ENCODE measurements at places on chromosomes 5 and 9.

GRCh38 chr9:127520941-127521918 is 69.9 kb downstream of the LRSAM1 start:
- DNase-seq: no peak

DNA sequence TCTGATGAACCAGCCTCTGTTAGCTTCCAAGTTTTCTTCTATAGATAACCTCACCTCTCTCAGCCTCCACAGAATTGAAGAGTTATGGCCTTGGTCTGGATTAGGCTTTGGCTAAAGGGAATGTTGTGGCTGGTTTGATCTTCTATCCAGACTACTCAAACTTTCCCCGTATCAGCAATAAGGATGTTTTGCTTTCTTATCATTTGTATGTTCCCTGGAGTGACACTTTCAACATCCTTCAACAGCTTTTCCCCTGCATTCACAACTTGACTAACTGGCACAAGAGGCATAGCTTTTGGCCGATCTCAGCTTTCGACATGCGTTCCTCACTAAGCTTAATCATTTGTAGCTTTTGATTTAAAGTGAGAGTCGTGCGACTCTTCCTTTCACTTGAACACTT is 28.1 kb upstream of the GNE start:
- no peak for DNase-seq

GRCh38 chr9:99351647-99352046 is 129.6 kb downstream of the SEC61B start:
- DNase-seq: no peak

DNA sequence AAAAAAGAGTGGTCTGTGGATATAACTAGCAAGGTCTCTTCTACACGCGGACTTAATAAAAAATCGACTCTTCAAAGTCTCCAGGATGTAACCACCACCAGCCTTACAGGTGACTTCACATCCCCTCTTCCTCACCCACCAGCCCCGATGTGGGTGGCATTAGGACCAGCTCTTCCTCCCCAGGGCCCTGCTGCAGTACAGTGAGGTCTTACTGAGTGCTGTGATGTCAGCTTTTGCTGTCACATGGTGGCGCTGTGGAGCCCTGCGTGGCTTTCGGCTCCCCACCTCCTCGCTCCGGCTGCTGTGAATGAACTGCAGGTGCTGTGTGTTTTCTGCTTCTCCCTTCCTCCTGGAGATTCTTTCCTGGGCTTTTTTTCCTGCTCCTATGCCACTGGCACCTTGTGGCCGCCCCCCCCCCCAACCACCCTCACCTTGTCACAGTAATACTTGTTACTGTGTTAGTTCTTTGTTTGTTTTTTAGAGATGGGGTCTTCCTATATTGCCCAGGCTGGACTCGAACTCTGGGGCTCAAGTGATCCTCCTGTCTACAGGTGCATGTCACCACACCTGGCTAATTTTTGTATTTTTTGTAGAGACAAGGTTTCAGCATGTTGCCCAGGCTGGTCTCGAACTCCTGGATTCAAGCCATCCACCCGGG is 15.8 kb upstream of the RAPGEF1 start:
- DNase-seq: peak; percentile 26

GRCh38 chr9:112624711-112625707 is 92.9 kb downstream of the INIP start:
- DNase-seq: no peak

- no peak for DNase-seq
These were observed 186.2 kb downstream of the FANCC start for GRCh38 chr9:95131023-95131943.

DNA sequence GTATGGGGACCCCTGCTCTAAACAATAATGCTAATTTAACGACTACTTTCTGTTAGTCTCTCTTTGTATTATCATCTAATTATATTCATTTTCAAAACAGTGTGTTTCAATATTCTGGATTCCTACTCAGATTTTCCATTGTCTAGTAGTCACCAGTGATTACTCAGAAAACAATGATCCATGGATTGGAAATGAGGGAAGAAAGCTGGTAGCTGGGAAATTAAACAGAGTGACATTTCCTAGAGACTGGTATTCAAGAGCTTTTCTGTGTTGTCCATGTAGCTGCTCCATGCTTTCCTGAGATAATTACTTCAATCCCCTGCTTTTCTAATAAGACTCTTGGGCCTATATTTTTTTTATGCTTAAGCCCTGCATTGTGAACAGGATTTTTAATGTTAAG is 1862.1 kb upstream of the C9orf72 start:
- DNase-seq: no peak

- no peak for DNase-seq
These were observed 72.8 kb downstream of the MED27 start for GRCh38 chr9:132006677-132007370.

GRCh38 chr9:104700306-104700705 is 6.0 kb downstream of the OR13D1 start:
- no peak for DNase-seq

- no peak for DNase-seq
These were observed 70.5 kb downstream of the GPBP1 start for GRCh38 chr5:57244331-57244730.

DNA sequence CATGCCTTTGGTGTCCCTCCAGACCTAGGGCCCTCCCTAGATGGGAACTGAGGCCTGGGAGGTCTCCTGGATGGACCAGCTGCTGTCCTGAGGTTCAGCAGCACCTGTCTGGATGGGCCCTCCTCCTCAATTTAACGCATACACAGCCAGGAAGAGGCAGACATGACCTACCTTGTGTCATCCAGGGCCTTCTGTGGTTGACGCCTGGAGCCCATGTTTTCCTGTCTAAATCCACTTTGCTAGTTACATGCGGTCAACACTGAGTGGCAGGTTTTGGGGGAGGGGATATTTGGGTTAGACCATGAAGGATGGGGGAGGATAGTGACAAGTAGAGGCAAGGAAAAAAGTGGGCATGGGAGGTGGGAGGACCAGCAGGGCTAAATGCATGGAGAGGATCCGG is 3.1 kb upstream of the STC2 start:
- DNase-seq: no peak

GRCh38 chr9:22035591-22036011 is 26.5 kb upstream of the CDKN2B start:
- DNase-seq: no peak

DNA sequence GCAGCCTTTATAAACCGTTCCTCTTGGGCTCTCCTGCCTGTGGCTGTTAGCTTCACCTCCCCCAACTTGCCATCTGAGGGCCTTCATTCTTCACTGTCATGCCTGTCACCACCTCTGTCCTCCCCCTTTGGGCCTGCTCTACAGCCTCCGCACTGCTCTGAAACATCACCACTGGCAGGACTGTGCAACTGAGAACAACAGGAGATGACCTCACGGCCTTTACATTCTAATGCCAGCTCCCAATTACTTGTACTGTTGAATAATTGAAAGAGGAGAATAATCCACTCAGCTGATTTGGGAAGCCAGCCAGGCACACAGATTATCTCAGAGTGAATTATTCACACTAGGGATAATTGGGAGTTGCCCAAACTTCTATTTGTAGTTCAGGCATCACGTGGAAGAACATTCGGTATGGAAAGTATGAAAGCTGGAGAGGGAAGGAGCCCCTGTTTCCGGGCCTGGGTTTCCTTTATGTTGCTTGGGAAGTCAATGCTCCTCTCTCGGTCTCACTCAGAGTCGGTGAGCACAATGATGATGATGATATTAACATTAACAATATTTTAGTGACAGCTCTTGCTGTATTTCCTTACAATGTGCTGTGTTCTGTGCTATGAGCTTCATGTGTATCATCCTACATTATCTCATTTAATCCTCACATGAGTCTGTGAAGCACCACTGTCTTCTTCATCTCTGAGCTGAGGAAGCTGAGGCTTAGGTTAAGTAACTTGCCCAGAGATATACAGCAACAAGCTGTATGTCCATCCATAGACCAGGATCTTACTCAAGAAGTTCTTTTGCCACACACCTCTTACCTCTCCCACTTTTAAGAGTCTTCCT is 99.3 kb upstream of the LRRTM2 start:
- no peak for DNase-seq

DNA sequence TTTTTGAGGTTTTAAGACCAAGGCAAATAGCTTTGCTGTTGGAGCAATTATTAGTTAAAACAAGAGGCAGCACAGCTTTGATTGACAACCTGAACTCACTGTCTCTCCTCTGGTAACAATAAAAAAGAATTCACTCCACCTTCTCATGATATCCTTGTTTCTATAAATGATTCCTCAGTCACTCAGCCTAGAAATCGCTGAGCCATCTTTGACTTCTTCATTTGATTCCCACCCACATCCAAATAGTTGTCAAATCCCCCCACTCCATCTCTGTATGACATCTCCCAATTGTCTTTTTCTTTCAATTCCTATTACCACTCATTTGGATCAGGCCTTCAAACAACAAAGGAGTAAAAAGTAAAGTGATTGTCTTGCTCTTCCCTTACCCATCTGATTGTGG is 266.4 kb downstream of the MCTP1 start:
- DNase-seq: no peak

DNA sequence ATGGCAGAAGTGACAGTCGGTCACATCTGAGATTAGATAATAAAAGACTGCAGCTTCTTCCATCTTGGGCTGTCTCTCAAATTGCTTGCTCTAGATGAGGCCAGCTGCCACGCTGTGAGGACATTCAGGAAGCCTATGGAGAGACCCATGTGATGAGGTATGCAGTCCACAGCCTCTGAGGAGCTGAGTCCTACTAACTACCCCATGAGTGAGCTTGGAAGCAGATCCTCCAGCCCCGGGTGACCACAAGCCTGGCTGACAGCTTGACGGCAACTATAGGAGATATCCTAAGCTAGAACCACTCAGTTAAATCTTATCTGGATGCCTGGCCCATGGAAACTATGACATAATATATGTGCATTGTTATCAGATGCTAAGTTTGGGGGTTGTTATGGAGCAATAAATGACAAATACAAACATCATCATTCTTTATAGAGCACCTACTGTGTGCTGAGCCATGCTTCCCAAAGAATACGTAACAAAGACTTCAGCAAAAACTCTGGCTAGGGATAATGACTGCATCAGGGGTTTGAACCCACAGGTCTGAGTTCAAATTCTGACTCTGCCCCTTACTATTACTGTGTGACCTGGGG is 26.7 kb downstream of the KCNV2 start:
- no peak for DNase-seq

DNA sequence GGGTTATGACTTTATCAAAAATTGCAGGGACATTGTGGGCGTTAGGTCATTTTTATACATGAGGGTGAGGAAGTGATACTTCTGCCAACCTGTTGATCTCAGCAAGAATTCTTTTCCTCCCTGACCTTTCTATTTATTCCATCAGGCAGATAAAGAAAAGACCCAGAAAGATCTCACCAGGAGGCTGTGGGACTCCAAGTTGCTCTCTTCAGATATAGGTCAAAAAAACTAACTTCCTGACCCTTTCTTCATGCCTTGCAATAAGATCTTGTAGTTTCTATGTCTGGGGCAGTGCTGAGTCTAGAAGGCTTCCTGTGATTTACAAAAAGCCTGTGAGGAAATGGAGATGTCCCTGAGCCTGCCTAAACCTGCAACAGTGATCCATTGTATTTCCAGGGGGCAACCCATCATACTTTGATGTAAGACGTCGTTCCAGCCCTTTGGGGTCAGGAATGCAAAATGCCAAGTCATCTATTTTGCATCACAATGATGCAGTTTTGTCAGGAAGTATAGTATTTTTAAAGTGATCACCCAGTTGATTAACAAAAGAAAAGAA is 22.0 kb upstream of the PIK3R1 start:
- no peak for DNase-seq

DNA sequence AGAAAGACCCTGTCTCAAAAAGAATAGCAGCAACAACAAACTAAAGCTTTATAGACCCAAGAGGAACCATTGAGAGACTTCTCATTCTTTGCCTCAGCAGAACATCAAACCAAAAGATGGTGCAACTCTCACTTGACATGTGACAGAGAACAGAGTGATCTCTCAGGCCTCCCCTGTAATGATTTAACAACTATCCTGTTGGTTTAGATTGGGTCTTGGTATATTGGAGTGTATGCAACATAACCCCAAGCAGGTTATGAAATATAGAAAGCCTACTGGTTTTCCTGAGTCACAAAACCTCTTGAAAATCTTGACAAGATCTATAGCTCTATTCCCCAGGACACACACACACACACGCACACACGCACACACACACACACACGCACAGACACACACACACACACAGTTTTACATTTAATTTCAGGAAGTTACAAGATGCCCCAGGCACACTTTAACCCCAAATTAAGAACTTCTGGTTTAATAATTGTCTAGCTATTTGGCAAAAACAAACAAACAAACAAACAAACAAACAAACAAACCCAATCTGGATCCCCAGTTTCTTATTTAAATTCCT is 6.5 kb upstream of the FGF1 start:
- no peak for DNase-seq

DNA sequence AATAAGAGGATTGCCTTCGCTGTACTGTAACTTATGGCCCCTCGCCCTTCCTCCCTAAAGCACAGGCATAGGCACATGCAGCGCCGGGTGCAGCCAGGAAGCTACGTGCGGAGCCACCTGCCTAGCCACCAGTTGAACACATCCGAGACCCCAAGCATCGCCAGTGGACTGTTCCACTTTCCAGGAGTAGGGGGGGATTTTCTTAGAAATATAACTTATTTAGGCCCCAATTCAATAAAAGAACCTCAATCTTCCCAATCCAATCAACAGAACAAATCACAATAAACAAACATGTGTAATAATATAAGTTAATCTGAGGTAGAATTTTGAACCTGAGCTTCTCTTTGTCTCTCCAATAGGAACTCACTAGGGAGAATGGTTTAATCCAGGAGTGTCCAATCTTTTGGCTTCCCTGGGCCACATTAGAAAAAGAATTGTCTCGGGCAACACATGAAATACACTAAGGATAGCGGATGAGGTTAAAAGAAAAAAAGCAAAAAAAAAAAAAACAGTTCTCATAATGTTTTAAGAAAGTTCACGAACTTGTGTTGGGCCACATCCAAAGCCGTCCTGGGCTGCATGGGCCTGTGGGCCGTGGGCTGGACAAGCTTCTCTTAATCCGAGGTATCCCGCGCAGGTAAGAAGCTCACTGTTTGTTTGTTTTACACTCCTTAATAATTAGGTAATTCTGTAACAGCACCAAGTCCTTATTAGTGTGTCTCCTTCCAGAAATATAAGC is 22.0 kb upstream of the NIPBL start:
- no peak for DNase-seq

DNA sequence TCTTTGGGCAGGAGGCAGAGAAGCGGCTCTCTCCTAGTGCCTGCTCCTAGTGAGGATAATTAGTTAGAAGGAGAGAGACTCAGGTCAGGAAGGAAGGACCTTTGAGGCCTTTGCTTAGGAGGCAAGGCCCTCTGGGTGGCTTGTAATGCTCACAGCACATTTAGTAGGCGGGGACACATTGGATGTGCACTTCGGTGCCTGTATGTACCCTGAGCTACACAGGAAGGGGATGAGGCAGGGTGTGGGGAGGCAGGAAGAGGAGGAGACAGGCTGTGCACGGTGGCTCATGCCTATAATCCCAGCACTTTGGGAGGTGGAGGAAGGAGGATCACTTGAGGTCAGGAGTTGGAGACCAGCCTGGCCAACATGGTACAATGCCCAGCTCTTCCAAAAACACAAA is 7.2 kb upstream of the LCN2 start:
- DNase-seq: no peak

- no peak for DNase-seq
These were observed 42.4 kb upstream of the TJP2 start for GRCh38 chr9:69131682-69132081.

All from activated gamma-delta T cell (primary cell).